Iris pigment epithelial cell (primary cell): ENCODE measurements at places on chromosomes 3 and 15.
A peak's percentile ranks its signal among the peaks of the same experiment; 100 is the strongest.

GRCh38 chr3:100030346-100030745 is 84.0 kb downstream of the FILIP1L start:
- no peak for DNase-seq

DNA sequence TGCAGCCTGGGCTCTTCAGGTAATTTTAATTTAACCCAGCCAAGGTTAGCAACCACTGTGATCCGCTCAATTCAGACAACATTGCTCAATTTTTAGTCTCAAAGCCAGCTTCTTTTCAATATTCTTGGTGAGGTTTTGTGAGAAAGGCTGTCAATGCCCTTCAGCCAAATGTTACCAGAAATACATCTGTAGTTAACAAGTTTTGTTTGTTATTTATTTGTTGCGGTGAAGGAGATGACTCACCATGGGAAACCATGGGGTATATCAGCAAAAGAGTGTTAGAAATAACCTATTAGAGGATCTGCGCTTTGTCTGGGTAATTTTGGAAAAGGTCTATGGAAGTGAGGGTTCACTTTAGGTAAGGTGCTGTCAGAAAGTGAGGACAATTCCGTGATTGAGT is 5.0 kb downstream of the SLC9C1 start:
- DNase-seq: no peak

- DNase-seq: no peak
Measured at GRCh38 chr15:79023918-79024317, 66.7 kb downstream of the RASGRF1 start.

DNA sequence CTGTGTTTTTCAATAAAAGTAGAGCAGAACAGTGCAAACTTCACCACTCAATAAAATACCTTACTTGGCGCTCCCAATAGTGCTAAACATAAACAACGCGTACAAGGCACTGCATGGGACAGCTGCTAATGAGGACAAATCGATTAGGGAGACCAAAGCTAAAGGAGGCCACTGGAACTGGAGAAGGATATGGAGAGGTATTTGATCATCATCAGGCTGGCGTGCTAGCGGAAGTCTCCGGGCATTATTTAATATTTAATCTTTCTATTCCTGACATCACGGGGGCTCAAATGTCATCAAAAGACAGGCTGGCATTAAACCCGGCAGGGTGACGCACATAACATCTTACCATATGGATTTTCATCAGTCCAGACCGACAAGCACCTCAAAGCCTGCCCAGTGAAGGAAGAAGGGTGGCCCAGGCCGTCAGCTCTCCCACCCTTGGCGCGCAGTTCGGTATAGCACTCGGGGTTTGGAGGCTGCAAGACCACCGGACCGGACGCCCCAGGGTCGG is 604 bp downstream of the CCPG1 start:
- DNase-seq: peak; percentile 27

GRCh38 chr3:32397941-32398340 is 6.3 kb downstream of the CMTM7 start:
- no peak for DNase-seq

DNA sequence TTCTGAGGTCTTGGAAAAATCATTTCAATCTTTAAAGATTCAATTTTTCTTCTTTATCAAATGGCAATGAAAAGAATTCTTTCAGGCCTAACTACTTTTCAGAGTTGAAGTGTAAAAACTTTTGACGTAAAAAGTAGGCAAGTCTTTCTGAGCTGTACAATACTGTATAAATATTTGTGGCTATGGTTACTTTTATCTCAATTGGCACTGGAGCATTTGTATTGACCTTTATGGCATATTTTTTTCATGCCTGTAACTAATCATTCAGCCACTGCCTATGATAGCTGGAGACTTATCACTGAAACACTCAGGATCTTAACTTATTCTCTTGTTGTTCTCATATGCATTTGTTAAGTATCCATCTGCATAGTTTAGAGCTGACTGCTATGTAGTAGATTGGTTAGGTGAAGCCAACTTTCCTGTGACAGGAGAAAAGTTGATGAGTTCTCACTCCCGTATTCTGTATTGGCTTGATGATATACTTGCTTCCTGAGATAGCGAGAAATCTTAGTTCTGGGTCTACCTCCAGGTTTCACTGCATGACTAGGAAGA is 290.4 kb upstream of the TBL1XR1 start:
- peak; percentile 58 for DNase-seq

DNA sequence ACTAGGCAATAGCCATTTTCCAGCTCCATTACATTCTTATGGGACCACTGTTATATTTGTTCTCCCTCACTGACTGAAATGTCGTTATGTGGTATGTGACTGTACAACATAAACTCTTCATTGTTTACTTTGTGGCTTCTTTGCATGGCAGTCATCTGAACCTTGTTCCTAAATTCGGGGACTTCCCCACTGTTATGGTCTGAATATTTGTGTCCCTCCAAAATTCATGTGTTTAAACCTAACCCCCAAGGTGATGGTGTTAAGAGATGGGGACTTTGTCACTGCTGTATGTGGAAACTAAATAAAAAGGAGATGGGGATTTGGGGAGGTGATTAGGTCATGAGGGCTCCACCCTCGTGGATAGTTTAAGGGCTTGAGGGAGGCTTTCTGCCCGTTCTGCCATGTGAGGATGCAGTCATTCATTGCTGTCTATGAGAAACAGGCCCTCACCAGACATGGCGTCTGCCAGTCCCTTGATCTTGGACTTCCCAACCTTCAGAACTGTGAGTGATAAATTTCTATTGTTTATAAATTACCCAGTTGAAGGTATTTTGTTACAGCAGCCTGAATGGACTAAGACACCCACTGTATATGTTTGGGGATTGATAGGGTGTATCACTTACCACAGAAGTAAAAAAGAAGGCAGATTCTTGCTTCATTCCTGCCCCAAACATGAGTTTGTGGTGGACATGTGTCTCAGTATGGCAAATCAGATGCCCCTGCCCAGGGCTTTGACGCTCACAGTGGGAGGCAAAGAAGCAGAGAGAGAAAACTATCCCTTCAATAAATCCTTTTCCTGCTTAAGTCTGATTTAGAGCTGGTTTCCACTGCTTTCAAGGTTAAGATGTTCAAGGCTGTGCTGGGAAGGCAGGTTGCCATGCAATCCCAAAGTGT is 138.0 kb upstream of the UBE2E1 start:
- no peak for DNase-seq

DNA sequence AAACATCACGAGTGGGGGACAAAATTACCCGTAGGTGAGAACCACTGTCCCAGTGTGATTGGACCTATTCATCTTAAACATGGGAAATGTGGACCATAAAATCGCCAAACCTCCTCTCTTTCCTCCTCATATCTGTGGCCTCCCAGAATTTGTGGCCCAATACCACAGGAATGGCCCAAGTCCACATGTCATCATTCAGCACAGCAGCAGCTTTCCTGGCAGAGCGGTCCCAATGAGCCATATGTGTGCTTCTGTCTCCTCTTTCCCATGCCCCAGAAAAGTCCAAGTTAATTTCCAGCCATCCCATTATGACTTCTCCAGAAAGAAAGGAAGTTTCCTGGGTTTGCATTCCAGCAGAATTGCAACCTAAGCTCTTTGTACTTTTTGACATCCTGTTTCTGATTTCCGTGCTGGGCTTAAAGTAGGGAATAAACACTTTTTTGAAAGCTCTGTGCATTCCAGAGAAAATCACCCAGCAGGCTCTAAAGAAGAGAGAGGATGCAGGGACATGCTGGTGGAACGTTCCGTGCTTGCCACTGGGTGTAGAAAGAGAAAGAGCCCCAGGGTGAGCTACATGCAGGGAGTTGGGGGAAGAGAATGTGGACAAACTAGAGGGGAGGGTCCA is 259.4 kb upstream of the PROK2 start:
- DNase-seq: peak; percentile 9

- DNase-seq: peak; percentile 67
Measured at GRCh38 chr15:85785887-85786780, 8.6 kb downstream of the KLHL25 start.

DNA sequence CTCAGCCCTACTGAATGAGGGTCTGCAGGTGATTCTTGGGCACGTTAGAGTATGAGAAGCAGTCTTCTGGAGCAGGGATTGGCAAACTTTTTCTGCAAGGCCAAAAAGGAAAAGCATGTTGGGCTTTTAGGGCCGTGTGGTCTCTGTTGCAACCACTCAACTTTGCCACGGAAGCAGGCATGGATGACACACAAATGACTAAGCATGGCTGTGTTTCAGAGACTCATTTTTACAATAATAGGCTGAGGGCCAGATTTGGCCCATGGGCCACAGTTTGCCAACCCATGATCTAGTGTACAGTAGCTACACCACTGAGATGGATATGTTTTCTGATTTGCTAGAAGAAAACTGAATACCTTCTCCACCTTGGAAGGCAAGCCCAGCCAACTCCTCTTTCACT is 66.1 kb upstream of the PRICKLE2 start:
- DNase-seq: peak; percentile 93

DNA sequence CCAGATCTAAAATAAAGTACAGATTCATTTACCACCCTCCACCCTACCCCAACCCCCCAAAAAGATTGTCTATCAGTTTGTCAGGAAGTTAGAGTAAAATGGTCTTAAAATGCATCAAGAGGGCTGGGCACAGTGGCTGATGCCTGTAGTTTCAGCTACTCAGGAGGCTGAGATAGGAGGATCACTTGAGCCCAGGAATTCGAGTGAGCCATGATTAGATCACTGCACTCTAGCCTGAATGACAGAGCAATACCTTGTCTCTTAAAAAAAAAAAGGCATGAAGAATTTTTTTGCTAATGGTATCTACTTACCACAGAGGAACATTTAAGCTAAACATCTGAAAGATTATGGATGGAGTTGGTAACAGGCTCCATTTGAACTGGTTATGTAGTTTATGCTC is 71.0 kb downstream of the RBM6 start:
- DNase-seq: peak; percentile 46

- no peak for DNase-seq
Measured at GRCh38 chr3:136329593-136329992, 79.5 kb downstream of the PCCB start.

DNA sequence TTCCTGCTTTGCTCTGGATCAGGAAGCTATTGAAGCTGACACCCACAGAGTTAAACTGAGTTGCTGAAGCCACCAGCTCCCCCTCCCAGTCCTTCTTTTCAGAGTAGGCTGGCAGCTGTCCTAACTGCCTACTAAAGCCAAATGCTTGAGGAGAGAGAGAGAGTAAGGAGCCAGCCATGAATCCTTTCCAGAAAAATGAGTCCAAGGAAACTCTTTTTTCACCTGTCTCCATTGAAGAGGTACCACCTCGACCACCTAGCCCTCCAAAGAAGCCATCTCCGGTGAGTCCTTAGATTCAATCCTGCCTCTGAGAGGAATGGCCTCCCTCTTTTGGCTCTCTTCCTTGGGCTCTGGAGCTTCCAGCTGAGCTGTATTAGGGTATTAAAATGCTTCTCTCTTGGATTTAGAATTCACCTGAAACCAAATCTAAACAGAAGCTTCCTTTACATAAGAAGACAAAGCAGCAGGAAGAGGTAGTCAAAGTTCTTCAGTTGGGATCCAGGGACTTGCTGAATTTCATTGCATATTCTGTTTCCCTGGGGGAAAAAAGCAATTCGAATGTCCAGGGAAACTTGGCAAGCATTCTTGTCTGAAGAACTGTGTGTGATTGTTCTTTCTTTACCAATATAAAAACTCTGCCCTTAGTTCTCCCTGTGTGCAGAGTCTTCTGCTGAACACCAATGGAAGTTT is at the start of gene SLC15A2:
SLC15A2 (plus strand) TSS at position 101 of the 690 bp plus-strand sequence; CDS start at position 177, 76 bp downstream.
- no peak for DNase-seq

DNA sequence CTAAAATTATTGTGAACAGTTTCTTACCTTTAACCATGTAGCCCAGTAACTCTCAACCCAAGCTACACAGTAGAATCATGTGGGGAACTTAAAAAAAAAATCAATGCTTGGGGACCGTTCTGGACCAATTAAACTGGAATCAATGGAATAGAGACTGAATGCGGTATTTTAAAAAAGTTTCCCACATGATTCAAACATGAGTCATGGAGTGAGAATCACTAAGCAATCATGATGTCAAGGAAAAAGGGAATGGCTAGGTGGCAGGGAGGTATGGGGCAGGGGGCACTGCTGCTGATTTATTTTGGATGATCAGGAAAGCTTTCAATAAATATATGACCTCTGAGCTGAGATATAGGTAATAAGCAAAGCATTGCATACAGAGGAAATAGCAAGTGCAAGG is 250.5 kb upstream of the RORA start:
- DNase-seq: peak; percentile 10

- no peak for DNase-seq
Measured at GRCh38 chr3:134898181-134898754, 103.2 kb downstream of the EPHB1 start.

GRCh38 chr3:10335190-10335738 is 14.4 kb upstream of the SEC13 start:
- DNase-seq: no peak

GRCh38 chr3:167983583-167983982 is 112.1 kb downstream of the GOLIM4 start:
- DNase-seq: no peak

DNA sequence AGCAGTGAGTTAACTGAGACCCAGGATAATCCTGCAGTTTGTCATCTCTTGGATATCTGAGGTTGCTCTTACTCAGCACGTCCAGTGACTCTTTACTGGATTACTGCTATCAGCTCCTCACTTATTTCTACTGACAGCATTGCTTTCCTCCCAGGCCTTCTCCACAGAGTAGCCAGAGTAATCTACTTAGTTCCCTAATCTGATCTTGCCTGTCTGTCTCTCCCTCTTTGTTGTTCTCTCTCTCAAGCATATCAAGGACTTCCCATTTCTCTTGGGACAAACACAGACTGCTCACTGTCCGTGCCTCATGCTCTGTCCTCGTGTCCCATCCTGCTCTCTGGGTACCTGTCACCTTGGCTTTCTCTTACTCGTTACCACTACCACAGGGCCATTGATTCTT is 376.2 kb downstream of the FEZF2 start:
- DNase-seq: peak; percentile 10

DNA sequence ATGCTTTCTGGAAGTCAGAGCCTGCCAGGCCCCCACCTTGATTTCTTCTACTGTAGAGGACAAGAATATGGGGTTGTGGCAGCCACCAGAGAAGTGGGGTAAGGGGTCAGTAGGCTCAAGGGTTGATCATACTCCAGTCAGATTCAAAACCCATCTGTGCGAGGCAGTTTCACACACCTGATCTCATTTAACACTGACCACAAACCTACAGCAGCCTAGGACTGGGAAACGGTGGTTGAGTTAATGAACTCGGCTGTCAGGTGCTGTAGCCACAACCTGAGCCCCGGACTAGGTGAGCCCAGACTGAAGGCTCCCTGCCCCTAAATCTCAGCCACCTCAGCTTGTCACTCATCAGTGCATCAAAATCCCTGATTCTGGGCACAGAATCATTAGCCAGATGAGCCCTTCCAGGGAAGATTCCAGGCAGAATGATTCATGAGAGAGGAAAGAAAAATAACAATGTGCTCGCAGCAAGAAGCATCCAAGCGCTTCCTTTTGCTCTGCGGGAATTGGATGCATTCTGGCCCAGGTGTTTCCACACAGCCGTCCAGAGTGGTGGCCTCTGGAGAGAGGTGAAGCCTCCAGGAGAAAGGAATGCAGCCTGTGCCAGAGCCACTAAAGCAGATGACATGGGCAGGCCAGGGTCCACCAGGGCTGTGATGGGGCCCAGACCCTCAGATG is 102.1 kb downstream of the SRGAP3 start:
- DNase-seq: no peak
